ENCODE measurements at places on chromosomes 12 and 14.

GRCh38 chr12:45014396-45014795 lies 36.5 kb downstream of the DBX2 start:
- no peak for DNase-seq

GRCh38 chr12:102765736-102766135 lies 151.3 kb downstream of the PAH start:
- peak; percentile 72 for DNase-seq

- peak; percentile 68 for DNase-seq
Measured at GRCh38 chr12:87953256-87953860, 75.8 kb downstream of the C12orf50 start.

DNA sequence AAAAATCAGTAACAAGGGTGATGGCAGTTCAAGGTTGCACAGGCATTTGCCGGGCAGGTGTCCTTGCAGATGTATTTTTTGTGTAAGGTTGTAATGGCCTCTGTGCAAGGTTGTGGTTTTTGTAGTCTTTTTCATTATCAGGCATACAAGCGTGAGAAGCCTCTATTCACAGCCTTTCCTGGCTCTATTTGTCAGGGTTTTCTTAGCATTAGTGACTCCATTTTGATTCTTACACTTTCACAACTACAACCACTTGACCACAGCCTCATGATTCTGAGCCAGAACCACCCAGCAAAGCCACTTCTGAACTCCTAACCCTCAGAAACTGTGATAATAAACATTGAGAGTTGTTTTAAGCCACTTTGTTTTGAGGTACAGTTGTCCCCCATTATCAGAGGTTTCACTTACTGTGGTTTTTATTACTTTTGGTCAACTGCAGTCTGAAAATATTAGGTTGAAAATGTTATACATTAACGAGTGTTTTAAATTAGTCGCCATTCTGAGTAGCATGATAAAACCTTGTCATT lies 27.5 kb upstream of the CHGA start:
- no peak for DNase-seq

Data from NCI-H1694 treated with DMSO at 0.1 percent for 48 hours (cell line).